Foreskin keratinocyte (primary cell): ENCODE measurements at places on chromosomes 6 and 20. TPM values are rescaled to one million over a fixed set of nuclear protein-coding genes. Genes with fewer than 3 reads are reported as not detected.

Gene LZTS3
- polyA plus RNA-seq: 1.8 and 2.4 TPM in 2 replicates

Gene DPPA5
- polyA plus RNA-seq: not detected in 2 replicates

Gene RAD21L1
- polyA plus RNA-seq: not detected in 2 replicates

Gene SLC17A2
- not detected in 2 replicates for polyA plus RNA-seq

Gene SYCP2L
- 0.30 and 1.2 TPM in 2 replicates for polyA plus RNA-seq

Gene SLA2
- 0.03 TPM in 1 of 2 replicates, not detected in the other for polyA plus RNA-seq

Gene SLC52A3
- polyA plus RNA-seq: 1.5 and 1.7 TPM in 2 replicates

Gene CDH4
- polyA plus RNA-seq: 5.9 and 7.3 TPM in 2 replicates

Gene TNFAIP3
- polyA plus RNA-seq: 24.8 and 27.1 TPM in 2 replicates

Gene SDCBP2
- 3.8 and 6.3 TPM in 2 replicates for polyA plus RNA-seq

Gene LEMD2
- polyA plus RNA-seq: 51.7 and 53.6 TPM in 2 replicates

Gene ZNF292
- polyA plus RNA-seq: 0.71 and 0.74 TPM in 2 replicates

Gene FAM83B
- 1.1 and 1.9 TPM in 2 replicates for polyA plus RNA-seq

Gene MAP7
- 7.5 and 9.1 TPM in 2 replicates for polyA plus RNA-seq

Gene SLC32A1
- polyA plus RNA-seq: not detected in 2 replicates

Gene CLPSL2
- not detected in 2 replicates for polyA plus RNA-seq

Gene PCNA
- 209 and 255 TPM in 2 replicates for polyA plus RNA-seq

Gene SLC35D3
- polyA plus RNA-seq: not detected in 2 replicates

Gene COL21A1
- 0.02 and 0.18 TPM in 2 replicates for polyA plus RNA-seq

Gene ANKEF1
- 2.5 and 3.0 TPM in 2 replicates for polyA plus RNA-seq

Gene ORC3
- 15.2 and 19.4 TPM in 2 replicates for polyA plus RNA-seq

Gene KCNQ5
- polyA plus RNA-seq: 1.3 and 2.1 TPM in 2 replicates

Gene SLC12A5
- 3.6 and 5.9 TPM in 2 replicates for polyA plus RNA-seq

Gene GPX6
- polyA plus RNA-seq: not detected in 2 replicates

Gene SLC22A3
- polyA plus RNA-seq: 0.91 and 0.99 TPM in 2 replicates

Gene SIGLEC1
- not detected in 2 replicates for polyA plus RNA-seq

Gene SLC26A8
- polyA plus RNA-seq: 0.01 and 0.13 TPM in 2 replicates

Gene HLA-DMB
- 0.90 TPM in 1 of 2 replicates, not detected in the other for polyA plus RNA-seq

Gene SUN5
- not detected in 2 replicates for polyA plus RNA-seq

Gene ARMC2
- 1.8 and 2.6 TPM in 2 replicates for polyA plus RNA-seq

Gene HLA-C
- 153 and 234 TPM in 2 replicates for polyA plus RNA-seq

Gene RBPJL
- not detected in 2 replicates for polyA plus RNA-seq

Gene NINL
- 2.8 and 3.5 TPM in 2 replicates for polyA plus RNA-seq
